Lower lobe of right lung (tissue), 2 donors: ENCODE measurements at places on chromosomes 3 and 15.
A peak's percentile ranks its signal among the peaks of the same experiment; 100 is the strongest.

GRCh38 chr3:50378757-50379156, 19.4 kb upstream of the TMEM115 start:
- no peak for DNase-seq

DNA sequence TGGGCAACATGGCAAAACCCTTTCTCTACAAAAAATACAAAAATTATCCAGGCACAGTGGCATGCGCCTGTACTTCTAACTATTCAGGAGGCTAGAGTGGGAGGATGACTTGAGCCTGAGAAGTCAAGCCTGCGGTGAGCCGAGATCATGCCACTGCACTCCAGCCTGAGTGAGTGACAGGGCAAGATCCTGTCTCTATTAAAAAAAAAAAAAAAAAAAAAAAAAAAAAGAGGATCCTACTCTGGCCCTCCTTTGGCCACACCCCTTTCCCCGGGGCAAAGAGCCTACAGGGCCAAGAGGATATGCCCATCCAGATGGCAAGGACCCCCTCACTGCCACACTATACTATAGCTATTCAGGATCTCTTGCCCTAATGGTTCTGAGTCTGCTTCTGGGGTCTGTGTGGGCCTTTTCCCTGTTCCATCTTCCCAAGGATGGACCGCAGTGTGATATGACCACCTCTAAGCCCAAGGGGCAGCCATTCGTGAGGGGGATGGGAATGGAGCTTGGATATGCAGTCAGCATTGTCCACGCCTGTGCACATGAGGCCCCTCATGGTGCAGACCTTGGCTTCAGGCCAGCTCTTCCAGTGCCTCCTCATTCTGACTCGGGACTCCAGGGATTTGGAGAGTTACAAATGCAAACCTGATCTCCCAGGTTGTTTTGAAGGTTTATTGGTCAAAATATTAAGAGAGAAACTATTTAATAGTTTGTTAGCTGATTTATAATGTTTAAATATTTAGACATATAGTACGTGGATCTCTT, 7.3 kb downstream of the TYRO3 start:
- no peak for DNase-seq

DNA sequence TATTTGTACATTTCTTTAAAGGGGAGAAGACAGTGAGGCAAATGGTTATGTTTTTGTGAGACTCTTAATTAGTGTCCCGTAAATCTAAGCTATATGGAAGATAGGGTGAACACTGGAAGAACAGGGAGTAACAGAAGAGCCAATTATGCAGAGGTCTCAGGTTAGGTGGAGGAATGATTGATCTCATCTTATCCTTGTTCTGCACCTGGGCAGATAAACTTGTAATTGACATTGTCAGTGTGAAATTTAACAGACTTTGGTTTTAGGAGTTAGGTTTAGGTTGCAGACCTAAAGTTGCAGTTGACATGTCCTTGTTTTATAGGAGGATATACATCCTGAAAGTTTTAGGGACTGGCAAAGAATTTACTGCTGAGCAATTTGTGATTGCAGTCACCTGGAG, 3.1 kb upstream of the TWF2 start:
- DNase-seq: no peak

GRCh38 chr3:177777699-177778098, 580.4 kb upstream of the TBL1XR1 start:
- peak; percentile 56 for DNase-seq

- DNase-seq: no peak
Measured at GRCh38 chr3:74066456-74066855, 441.7 kb upstream of the PDZRN3 start.

- peak; percentile 77 for DNase-seq
Measured at GRCh38 chr3:197501879-197502620, 53.7 kb downstream of the BDH1 start.

DNA sequence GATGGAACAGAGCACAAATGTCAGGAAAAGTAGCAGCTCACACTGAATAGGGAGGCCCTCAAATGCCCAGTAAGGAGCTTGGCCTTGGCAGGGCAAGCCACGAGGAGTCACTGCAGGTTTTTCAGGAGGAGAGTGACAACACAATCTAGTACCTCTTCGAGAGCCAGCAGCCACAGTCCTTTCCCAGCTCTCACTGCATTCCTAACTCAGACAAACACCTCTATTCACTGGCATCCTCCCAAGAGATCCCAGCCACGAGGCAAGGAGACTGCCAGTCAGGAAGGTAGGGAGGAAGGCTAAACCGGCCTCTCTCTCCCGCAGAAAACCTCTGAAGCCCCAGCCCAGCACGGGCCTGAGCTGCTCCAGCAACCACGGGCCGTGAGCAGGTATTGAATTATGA, 146.0 kb upstream of the SMAD3 start:
- no peak for DNase-seq

DNA sequence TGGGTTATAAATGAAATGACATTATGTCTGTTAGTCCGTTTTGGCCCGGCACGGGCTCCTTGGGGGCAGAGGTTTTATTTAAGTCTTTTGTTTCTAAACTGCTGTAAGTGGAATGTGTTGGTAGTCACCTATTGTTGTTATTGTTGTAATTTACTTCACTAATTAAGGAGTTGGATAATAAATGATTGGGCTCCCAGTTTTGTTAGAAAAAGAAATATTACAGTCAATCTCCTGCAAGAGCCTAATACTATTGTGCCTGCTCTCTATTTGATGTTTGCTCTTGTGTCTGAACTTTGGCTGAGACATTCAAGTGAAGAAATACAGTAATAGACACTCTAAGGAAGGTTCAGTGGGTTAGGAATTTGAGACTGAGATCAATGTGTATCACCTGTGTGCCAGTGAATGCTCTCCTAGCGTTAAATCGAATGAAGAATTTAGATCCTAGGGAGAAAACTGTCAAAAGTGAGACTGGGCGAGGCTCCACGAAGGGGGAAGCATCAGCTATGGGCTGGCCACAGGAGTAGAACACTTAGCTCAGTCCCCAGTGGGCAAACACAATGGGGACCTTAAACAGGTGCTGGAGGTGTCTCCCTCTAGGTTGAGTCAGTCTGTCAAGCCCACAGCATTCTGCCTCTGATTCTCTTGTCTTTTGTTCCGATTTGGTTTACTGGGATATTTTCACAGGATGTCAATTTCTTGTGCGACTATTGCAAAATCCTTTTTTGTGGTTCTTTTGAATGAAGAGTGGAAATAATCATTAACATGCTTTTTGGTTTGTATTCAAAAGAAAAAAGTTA, 1.2 kb downstream of the ROBO2 start:
- DNase-seq: no peak

DNA sequence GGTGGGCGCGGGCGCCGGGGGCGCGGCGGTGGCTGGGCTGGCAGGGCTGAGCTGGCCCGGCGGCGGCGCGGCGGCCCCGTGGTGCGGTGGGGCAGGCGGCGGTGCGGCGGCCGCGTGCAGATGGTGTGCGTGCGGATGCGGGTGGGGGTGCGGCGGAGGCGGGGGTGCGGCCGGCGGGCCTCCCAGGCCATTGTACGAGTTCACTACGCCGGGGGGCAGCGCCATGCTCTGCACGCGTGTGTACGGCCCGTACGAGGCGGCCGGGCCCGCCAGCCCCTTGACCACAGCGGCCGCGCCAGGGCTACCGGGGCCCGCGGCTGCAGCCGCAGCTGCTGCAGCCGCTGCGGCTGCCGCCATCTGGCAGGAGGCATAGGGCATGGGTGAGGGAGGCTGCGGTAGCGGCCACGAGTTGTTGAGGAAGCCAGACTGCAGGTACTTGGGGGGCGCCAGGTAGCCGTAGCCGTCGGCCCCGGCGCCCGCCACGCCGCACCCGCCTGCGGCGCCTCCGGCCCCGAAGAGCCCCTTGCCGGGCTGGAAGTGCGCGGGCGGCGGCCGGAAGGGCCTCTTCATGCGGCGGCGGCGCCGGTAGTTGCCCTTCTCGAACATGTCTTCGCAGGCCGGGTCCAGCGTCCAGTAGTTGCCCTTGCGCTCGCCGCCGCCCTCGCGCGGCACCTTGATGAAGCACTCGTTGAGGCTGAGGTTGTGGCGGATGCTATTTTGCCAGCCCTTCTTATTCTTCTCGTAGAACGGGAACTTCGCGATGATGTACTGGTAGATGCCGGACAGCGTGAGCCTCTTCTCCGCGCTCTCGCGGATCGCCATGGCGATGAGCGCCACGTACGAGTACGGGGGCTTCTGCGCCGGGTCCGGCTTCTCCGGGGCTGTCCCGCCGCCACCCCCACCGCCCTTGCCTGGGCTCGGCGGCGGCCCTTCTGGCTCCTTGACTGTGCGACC, 951 bp downstream of the FOXL2 start:
- DNase-seq: no peak

- peak; percentile 86 for DNase-seq
Measured at GRCh38 chr3:141796081-141796888, 33.1 kb downstream of the GRK7 start.

DNA sequence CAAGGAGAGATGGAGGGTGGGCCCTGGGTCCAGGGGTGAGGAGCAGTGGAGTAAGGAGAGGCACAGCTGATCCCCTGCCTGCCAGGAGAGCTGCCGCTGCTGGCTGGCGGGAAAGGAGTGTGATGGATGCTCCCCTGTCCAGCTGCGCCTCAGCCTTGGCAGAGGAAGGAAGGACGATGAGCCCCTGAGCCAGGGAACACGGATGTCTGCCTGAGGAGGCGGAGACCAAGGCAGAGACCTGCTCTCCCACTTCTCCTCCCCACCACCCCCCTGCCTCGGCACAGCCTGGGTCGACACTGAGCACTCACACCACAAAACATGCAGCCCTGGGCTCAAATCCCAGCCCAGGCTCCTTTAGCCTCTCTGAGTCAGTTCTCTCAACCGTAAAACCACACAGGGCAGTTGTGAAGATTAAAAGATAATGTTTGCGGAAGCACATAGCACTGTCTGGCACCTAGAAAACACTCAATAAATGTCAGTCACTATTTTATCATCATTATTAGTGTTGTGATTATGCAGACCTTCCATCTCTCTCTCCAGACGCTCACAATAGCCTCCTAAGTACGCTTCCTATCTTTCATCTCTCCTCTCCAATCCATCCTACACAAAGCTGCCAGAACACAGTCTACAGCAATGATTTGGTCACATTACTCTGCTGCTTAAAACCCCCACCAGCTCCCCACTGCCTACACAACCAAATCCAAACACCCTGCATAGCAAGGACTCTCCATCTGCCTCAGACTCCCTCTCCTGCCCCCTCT, 52.2 kb downstream of the SEMA5B start:
- no peak for DNase-seq

DNA sequence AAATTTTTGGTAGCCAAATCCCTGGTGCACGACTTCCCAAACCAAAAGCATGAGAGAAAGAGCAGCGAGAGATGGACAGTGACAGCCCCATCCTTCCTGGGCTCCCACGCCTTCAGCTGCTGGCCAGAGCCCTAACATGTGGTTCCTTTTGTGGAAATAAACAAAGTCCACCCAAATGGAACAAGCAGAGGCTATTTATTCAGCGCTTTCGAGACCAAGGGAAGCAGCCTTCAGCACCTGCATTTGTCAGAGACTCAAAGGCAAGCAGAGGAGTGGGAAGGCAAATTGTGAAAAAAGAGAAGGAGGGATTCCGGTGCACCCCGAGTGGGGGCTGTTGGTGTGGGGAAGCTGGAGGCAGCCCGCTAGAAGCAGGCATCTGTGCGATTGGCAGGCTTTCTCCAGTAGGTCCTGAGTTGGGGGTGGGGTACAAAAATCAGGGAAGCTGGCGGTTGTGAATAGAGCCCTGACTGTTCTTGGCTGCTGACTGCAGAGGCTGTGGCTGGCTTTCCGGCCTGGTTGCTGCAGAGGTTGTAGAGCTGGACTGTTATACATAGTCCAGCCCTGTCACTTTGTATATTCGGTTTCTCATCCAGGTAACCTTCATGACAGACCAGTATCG, 427.2 kb downstream of the OCA2 start:
- no peak for DNase-seq

- DNase-seq: no peak
Measured at GRCh38 chr3:136920904-136921611, 36.7 kb upstream of the IL20RB start.

DNA sequence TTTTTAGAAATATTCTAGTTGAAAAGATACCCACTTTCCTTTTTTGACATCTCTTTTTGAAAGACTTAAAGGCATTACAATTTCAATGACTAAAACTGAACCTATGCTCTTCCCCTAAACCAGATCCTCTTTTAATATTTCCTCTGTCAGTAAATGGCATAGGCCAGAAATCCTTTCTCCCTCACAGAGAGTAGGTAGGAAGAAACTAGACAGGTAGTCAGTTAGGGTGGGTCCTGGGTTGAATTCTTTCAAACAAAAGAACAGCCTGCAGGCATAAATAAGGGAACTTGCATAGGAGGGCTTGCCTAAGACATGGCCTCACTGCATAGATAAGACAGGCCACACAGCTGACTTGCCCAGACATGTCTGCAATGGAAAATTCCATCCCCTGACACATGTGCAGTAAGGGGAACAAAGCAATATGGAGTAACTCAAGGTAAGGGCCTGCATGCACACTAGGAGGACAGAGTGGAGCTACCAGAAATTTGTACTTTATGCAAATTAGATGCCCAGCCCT, 23.1 kb downstream of the PLSCR5 start:
- DNase-seq: no peak

DNA sequence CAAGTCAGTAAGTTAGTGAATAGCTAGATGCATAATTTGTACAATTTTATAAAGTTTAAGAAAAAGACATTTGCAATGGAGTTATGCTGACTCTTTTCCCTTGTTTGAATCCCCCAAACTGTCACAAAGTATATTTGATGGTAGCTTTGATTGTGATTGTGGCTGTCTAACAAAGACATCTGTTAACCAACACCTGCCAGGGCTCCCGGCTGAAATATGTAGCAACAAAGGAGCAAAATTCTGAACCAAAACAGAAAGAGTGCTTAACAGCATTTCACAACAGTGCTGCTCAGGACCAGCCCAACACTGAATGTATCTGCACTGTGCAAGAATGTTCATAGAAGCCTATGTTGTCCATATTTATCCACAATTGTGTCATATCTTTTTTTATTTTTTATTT, 39.4 kb downstream of the LEO1 start:
- no peak for DNase-seq

- DNase-seq: no peak
Measured at GRCh38 chr15:61819386-61819785, 240.9 kb downstream of the VPS13C start.

DNA sequence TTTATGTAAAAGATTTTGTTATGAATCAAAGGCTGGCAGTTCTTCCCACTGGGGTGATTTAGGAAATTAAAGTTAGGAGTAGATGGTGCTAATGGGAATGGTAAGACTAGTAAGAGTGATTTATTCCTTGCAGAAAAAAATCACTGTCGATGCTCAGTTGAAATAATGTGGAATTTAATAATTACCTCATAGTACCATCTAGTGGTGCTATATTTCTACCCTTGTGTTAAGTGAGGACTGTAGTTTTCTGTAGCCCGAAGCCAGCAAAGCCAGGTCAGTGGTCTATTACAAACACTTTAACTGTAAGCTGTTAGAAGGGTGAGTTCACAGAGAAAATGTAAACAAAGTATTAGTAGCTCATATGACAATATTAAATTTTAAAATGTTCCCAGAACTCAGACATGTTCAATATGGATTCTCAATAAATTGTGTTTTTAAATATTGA, 39.5 kb upstream of the GOLGA8J start:
- DNase-seq: no peak

GRCh38 chr3:138219255-138219654, 32.2 kb downstream of the ARMC8 start:
- DNase-seq: no peak

- no peak for DNase-seq
Measured at GRCh38 chr3:171874251-171874681, 31.1 kb downstream of the TMEM212 start.
